H9 (cell line): ENCODE measurements at places on chromosomes 4 and X.
A peak's percentile ranks its signal among the peaks of the same experiment; 100 is the strongest.

DNA sequence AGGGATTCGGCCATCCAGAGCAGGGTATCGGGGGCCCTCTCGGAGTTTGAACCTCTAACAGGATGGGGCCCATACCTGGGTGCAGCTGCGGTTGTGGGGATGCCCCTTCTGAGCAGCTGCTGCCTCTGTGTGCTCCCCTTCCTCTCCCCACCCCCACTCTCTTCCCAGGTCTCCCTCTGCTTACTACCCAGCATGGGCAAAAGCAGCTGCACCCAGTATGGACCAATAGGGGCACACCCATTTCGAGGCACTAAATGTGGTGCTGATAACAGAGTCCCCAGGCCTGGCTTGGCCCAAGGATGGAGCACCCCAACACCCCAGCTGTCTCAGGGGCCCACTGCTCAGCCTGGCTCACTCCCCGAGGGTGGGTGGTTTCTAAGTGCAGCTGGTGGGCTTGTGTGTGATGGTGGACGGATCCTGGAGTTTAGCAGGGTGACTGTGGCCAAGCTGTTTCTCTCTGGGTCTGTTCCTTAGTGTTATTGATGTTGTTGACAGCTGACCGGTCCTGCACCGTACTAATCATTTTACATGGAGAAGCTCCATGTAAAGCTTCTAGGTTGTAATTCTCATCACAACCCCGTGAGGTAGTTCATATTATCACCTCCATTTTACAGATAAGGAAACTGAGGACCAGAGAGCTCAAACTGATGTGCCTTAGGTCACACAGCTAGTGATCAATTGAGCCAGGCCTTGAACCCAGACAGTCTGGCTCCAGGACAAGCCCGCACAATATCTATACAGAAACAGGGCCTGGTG lies 13.1 kb upstream of the KIAA0232 start:
- no peak for DNase-seq

DNA sequence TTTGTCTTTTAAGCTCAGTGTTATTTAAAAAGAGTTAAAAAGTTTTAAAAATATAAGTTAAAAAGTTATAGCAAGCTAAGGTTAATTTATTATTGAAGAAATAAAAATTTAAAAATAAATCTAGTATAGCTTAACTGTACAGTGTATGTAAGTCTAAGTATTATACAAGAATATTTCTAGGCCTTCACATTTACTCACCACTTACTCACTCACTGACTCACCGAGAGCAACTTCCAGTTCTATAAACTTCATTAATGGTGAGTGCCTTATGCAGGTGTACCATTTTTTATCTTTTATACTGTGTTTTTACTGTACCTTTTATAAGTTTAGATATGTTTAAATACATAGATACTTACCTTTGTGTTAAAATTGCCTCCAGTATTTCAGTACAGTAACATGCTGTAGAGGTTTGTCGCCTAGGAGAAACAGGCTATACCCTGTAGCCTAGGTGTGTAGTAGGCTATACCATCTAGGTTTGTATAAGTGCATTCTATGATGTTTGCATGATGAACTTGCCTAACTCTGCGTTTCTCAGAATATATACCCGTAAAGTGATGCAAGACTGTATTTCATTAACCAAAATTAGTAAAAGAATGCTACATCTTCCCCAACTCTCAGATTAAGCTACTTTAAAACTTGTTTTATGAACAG lies 202.9 kb downstream of the CFAP299 start:
- no peak for DNase-seq

GRCh38 chr4:26300314-26301307 lies 20.2 kb upstream of the RBPJ start:
- no peak for DNase-seq

GRCh38 chr4:177109769-177110168 lies 199.9 kb upstream of the NEIL3 start:
- no peak for DNase-seq

GRCh38 chr4:78722320-78722719 lies 53.8 kb upstream of the BMP2K start:
- DNase-seq, result no peak

- no peak for DNase-seq
Observed at GRCh38 chr4:176492646-176493302, 173.0 kb downstream of the SPCS3 start.

- no peak for DNase-seq
Observed at GRCh38 chr4:2946812-2947600, 16.2 kb downstream of the NOP14 start.

- peak; percentile 11 for DNase-seq
Observed at GRCh38 chrX:21939906-21940305, 603 bp upstream of the SMS start.

- DNase-seq, result no peak
Observed at GRCh38 chr4:82216219-82216618, 157.6 kb downstream of the HNRNPD start.

- DNase-seq, result no peak
Observed at GRCh38 chr4:153494562-153494961, 28.4 kb downstream of the TMEM131L start.

DNA sequence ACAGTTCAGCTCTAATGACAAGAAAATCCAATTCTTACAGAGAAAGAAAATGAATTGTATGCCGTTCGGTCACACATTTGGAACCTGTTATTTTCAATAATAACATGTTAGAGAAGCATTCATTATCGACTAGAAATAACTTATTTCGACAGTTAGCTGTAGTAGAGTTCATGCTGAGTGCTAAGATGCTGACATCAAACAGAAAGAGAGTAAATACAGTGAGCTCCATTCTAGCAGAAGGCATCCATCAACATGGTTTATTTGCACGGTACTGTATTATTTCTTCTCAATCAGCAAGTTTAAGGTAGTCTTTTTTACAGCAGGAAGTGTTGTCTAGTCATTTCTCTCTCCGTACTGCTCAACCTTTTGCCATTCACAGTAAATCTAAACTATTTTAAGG lies 732.1 kb downstream of the STIM2 start:
- DNase-seq, result no peak

DNA sequence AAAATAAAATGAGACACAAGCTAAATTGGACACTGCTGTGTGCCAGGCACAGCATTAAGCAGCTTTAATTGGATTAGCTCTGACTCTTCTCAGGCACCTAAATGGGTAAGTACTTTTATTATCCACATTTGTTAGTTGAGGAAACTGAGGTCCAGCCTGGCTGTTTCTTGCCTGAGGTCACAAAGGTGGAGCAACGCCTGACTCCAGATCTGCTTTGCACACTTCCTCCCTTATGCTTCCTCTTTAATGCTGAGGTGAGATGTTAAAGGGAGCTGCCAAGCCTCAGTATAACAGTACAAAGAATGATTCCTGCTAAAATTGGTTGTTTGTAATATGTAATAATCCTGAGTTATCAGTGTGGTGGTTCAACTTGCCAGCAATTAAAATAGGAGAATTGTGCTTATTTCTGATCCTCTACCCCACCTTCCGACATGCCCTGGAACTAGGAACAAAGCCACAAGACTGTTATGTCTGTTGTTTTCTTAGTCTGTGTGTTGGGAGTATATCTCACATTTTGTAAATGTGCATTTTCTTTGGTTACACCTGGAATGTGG lies 74.4 kb downstream of the AFF1 start:
- DNase-seq, result no peak

DNA sequence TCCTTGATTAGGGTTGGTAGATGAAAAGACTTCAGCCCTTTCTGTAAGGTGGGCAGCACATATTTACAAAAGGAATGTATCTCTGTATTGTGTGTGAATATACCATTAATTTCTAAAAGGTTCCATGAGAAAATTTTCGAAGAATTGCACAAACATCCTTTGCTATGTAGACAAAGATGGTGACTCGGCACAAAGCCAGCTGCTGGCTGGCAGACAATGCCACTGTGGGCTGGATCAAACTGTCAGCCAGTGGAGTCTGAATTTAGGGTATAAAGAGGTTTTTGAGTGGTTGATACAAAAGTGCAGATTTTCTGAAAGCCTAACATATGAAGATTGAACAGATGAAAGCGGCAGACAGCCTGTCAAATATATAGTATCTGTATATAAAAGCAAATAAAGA lies 5.6 kb upstream of the TXK start:
- DNase-seq, result no peak

- no peak for DNase-seq
Observed at GRCh38 chr4:136571315-136571714, 961.0 kb downstream of the PCDH18 start.

- DNase-seq, result peak; percentile 33
Observed at GRCh38 chrX:20116087-20116576, 575 bp downstream of the MAP7D2 start.

DNA sequence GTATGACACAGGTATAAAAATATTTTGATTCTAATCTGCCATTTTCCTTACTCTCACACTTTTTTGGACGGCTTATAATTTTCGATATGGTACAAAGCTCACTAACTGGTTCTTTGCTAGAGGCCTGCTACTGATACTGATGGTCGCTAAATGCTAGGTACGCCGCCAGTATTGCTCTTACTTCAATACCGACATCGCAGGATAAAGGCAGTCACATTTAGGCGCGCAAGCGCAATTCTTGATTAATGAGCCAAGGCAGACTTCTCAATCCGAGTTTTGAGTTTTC lies 557 bp upstream of the USP38 start:
- no peak for DNase-seq

DNA sequence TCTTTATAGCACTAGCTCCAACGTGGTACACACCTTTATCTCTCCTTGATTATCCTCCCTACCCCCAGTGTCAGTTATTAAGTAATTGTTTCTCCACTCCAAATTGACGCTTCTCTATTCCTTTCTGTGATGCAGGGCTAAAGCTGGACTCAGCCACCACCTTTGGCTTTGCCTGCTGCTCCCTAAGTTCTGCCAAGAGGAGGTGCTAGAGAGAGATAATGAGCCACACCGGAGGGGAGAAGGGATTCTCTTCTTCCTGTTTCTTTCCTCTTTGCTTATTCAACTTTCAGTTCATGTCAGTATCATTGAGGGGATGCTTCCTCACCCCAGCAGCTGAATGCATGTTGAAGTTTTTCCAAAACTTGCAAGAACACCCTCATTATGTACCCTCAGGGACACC lies 176.5 kb downstream of the GBA3 start:
- DNase-seq, result peak; percentile 49

- no peak for DNase-seq
Observed at GRCh38 chr4:139828966-139829664, 163.5 kb downstream of the MGST2 start.

- peak; percentile 42 for DNase-seq
Observed at GRCh38 chrX:119991005-119991787, 47.6 kb upstream of the NKAP start.

DNA sequence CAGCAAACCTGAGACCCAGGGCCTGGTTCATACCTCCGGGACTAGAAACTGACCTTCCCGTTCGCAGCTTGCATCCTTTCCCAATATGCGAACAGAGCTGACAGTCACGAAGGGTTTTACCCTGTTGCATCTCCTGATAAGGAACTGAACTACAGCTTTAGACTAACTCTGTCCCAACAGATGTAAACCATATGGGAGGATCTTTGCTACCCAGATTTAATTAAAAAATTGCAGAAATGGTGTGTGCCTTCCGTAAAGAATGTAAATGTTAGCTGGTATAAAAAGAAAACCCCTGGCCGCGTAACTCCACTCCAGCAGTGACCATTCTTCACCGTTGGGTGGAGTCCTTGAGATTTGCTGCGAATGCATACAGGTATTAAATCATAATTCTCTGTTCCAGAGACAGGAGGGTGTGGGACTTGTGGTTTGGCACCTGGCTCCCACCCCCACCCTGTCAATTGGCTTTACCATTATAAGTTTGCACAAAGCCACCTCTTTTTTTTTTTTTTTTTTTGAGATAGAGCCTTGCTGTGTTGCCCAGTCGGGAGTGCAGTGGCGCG lies 40.6 kb upstream of the SORCS2 start:
- no peak for DNase-seq
